PC-3 (cell line): ENCODE measurements at places on chromosomes 7 and 10. TPM values are rescaled to one million over a fixed set of nuclear protein-coding genes. Genes with fewer than 3 reads are reported as not detected.

GRCh38 chr10:15740261-15740660, 20.5 kb upstream of the ITGA8 start:
- no peaks in the 10 kb centered on the region for H3K27me3 ChIP-seq
- no peak overlapping the region for H3K27ac ChIP-seq
- peaks cover 6% of the 10 kb centered on the region; the same call in 1 of the 2 replicates for H3K4me1 ChIP-seq
- DNase-seq, result no peak
- no peaks in the 10 kb centered on the region for H3K36me3 ChIP-seq

GRCh38 chr7:137975221-137975620, 26.7 kb downstream of the CREB3L2 start:
- no peak overlapping the region for H3K27ac ChIP-seq
- no peak for DNase-seq
- peaks cover 34% of the 10 kb centered on the region for H3K4me1 ChIP-seq

DNA sequence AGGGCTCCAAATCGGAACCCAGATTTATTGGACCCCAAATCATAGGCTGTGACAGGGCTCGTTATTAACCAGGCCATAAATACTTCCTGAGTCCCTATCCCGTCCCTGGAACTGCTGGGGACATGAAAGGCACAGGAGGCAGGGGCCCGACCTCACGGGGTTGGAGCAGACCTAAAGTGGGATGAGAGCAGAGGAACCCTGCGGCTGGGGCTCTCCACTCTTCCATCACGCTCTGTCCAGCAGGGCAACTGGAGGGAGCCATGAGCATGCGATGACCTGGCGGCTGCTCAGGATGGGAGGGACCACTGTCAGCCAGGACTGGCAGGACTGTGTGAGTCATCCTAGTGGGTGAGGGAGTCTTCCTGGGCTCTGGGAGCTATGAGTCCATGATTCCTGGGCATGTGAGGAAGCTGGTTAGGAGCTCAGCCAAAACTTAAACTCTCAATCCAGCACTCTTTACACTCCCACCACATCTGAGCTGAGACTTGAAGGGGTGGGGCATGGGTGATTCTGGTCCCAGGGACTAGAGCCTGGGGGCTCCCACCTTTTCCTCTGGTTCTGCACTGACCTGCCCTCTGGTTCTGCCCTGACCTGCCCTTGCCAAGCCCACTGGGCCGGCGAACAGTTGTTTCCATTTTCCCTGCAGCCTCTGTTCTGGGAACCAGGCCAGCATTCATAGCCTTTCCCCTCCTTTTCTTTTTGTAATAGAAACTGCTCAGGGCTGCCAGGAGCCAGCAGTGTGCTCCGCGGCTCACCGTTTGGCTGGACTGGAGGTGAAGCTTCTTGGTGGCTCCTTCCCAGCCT, 47.1 kb downstream of the SYPL1 start:
- no peaks in the 10 kb centered on the region for H3K27me3 ChIP-seq
- H3K4me3 ChIP-seq, result peak overlapping the region; percentile 71
- DNase-seq, result peak; percentile 99
- H3K36me3 ChIP-seq, result no peaks in the 10 kb centered on the region

DNA sequence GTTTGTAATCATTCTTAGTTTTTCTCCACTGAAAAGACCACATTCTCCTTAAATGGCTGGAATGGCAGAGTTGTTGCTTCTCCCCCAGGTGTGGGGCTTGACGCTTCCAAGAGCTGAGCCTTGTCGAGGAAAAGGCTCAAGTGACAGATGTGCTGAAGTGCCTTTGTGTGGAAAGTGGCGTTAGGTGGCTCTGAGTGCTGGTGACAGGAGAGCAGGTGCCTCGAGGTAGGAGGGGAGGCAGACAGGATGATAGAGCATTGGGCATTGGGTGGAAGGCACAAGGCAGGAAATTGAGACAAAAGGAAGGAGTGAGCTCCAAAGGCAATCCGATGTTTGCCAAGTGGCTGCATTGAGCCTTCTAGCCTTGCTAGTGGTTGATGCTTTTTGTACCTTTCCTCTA, 6.7 kb downstream of the KIAA1217 start:
- H3K4me3 ChIP-seq, result no peak overlapping the region
- no peaks in the 10 kb centered on the region for H3K36me3 ChIP-seq
- no peak for DNase-seq
- H3K4me1 ChIP-seq, result peaks cover 4% of the 10 kb centered on the region

GRCh38 chr10:126468876-126469643, 80.8 kb upstream of the ADAM12 start:
- no peaks in the 10 kb centered on the region for H3K4me1 ChIP-seq
- no peaks in the 10 kb centered on the region for H3K36me3 ChIP-seq
- H3K4me3 ChIP-seq, result no peak overlapping the region
- no peak overlapping the region for H3K27ac ChIP-seq

DNA sequence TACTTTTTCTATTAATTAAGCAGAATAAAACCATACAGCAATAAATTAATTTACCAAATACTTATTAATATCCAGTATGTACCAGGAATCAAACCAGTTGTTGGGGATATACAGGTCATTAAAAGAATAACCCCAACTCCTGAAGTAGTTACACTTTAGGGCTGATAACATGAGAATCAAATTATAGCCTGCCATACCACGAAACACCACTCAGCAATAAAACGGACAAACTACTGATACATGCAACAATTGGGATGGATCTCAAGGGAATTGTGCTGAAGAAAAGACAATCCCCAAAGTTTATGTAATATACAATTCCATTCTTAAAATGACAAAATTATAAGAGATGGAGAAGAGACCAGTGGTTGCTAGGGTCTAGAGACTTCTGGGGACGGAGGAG, 22.7 kb downstream of the MCMBP start:
- no peak overlapping the region for H3K27ac ChIP-seq
- H3K4me1 ChIP-seq, result no peaks in the 10 kb centered on the region
- H3K36me3 ChIP-seq, result peaks cover 46% of the 10 kb centered on the region

DNA sequence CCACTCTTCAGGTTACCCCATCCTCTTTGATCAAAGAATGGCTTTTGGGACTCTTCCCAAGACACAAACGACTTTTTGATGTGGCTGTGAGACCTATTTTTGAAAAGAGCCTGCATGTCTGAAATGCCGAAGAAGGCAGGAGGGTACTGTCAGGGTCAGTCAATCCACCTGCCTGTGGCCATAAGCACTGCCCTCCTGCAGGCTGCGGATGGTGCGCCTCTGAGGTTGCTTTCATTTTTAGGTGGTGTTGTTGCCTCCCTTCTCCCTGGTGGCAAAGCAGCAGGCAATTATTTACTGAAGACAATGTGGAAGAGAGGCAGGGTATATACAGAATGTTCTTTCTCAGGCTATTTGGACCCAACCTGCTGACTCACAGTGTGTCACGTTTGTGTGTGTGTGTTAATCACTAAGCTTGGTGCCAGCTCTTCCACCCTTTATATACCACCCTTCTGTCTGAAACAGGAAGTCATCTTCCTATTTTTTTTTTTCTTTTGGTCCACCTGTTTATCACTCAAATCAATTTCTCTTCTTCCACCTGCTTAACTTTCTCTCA, 1421.2 kb upstream of the CELF2 start:
- no peaks in the 10 kb centered on the region for H3K36me3 ChIP-seq
- no peaks in the 10 kb centered on the region for H3K4me1 ChIP-seq
- H3K4me3 ChIP-seq, result no peak overlapping the region
- no peak for DNase-seq
- no peaks in the 10 kb centered on the region for H3K27me3 ChIP-seq

DNA sequence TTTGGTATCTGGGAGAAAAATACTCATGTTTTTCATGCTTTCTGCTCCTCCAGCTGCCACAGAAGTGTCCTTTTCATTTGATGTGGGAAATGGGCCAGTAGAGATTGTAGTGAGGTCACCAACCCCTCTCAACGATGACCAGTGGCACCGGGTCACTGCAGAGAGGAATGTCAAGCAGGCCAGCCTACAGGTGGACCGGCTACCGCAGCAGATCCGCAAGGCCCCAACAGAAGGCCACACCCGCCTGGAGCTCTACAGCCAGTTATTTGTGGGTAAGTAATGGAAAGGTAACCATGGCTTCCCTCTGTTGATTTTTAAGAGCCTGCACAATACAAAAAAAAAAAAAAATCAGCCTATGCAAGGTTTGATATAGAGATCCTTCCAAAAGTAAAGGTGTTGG, 443.1 kb upstream of the C7orf33 start:
- no peak for DNase-seq
- H3K4me1 ChIP-seq, result no peaks in the 10 kb centered on the region
- H3K27ac ChIP-seq, result no peak overlapping the region
- no peaks in the 10 kb centered on the region for H3K36me3 ChIP-seq
- no peak overlapping the region for H3K4me3 ChIP-seq

DNA sequence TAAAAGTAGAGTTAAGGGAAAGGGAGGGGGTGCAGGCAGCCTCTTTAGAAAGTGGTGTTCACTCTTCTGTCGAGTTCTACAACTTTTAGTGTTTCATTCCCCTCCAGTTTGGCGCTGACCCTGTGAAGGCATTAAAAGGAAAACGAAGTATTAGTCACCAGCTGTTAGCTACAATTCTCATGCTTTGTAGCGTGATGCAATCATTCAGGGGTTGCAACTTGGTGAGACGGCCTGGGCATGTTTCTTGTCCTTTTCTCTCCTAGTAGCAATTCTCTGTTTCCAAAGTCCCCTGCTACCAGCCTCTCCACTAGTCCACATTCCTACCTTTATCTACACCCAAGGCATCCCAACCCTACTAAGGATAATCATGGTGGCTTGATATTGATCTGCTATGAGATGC, 33.7 kb upstream of the DGKI start:
- DNase-seq, result no peak
- H3K36me3 ChIP-seq, result peaks cover 6% of the 10 kb centered on the region; the same call in 1 of the 2 replicates
- H3K4me3 ChIP-seq, result no peak overlapping the region
- H3K4me1 ChIP-seq, result peaks cover 15% of the 10 kb centered on the region
- H3K27ac ChIP-seq, result no peak overlapping the region

- no peak overlapping the region for H3K27ac ChIP-seq
- no peak for DNase-seq
- H3K4me3 ChIP-seq, result no peak overlapping the region
- no peaks in the 10 kb centered on the region for H3K27me3 ChIP-seq
These were observed 1122.0 kb upstream of the GHITM start for GRCh38 chr10:83017076-83017867.

DNA sequence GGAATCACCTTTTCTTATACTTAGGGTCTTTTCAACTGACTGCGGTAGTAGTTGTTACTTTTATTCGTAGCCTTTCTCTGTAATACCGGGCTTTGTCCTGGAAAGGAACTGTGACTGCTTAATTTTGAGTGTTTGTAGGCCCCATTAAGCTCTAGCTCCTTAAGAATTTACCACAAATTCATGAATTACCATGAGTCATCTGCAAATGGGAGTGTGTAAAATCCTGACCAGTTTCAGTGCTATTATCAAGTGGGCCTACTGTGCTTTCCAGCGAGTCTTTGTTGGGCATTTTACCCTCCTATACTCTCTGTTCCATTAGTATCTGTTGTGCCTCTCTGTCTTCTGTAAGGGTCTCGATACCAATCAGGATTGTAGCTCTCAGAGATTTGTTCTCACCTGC, 49.7 kb downstream of the ZMYND11 start:
- H3K27ac ChIP-seq, result no peak overlapping the region
- H3K4me3 ChIP-seq, result no peak overlapping the region

GRCh38 chr10:28479927-28480627, 52.8 kb upstream of the WAC start:
- H3K4me1 ChIP-seq, result no peaks in the 10 kb centered on the region
- no peak overlapping the region for H3K27ac ChIP-seq
- no peak for DNase-seq
- no peaks in the 10 kb centered on the region for H3K27me3 ChIP-seq

DNA sequence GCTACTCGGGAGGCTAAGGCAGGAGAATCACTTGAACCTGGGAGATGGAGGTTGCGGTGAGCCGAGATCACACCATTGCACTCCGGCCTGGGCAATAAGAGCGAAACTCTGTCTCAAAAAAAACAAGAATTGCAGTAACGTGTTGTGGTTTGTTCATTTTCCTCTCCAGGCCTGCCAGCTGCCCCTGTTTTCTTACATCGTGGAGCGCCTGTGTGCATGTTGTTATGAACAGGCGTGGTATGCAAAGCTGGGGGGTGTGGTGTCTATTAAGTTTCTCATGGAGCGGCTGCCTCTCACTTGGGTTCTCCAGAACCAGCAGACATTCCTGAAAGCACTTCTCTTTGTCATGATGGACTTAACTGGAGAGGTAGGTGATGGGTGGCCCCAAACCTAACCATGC, 52.1 kb downstream of the TRRAP start:
- H3K27me3 ChIP-seq, result no peaks in the 10 kb centered on the region
- H3K4me3 ChIP-seq, result no peak overlapping the region
- DNase-seq, result no peak
- peaks cover 50% of the 10 kb centered on the region for H3K36me3 ChIP-seq
- H3K27ac ChIP-seq, result no peak overlapping the region

DNA sequence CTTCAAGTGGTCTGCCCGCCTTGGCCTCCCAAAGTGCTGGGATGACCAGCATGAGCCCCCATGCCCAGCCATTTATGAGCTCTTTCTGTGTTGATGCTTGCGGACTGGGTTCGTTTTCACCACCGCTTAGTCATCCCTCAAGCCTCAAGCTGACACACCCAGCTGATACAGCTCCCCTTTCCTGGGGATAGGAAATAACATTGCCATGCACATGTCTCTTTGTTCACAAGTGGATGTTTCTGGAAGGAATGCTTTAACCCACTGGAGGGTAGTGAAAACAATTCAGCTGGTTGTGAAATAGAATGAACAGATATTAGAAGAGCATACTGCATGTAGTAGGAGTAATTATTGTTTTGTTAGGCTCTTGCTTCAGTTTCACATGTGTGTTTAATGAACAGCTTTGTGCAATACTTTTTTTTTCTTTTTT, 8.5 kb upstream of the METTL27 start:
- peak overlapping the region; percentile 97 for H3K27ac ChIP-seq
- peak overlapping the region; percentile 27; the same call in 1 of the 2 replicates for H3K4me3 ChIP-seq
- H3K36me3 ChIP-seq, result no peaks in the 10 kb centered on the region
- H3K4me1 ChIP-seq, result peaks cover 51% of the 10 kb centered on the region
- DNase-seq, result peak; percentile 93

- no peaks in the 10 kb centered on the region for H3K4me1 ChIP-seq
- no peaks in the 10 kb centered on the region for H3K27me3 ChIP-seq
- H3K27ac ChIP-seq, result no peak overlapping the region
- no peak for DNase-seq
- no peaks in the 10 kb centered on the region for H3K36me3 ChIP-seq
- no peak overlapping the region for H3K4me3 ChIP-seq
These were observed 99.5 kb upstream of the MXI1 start for GRCh38 chr10:110107887-110108286.

NME8 gene
- total RNA-seq, result not detected in 2 replicates

TWIST1 gene
- 15.7 and 22.3 TPM in 2 replicates for total RNA-seq
